ENCODE measurements at places on chromosomes 2 and 18.

- no peak for DNase-seq
Observed at GRCh38 chr2:48483916-48484315, 46.0 kb upstream of the STON1 start.

- no peak for DNase-seq
Observed at GRCh38 chr2:216633616-216634369, 573 bp downstream of the IGFBP2 start.

DNA sequence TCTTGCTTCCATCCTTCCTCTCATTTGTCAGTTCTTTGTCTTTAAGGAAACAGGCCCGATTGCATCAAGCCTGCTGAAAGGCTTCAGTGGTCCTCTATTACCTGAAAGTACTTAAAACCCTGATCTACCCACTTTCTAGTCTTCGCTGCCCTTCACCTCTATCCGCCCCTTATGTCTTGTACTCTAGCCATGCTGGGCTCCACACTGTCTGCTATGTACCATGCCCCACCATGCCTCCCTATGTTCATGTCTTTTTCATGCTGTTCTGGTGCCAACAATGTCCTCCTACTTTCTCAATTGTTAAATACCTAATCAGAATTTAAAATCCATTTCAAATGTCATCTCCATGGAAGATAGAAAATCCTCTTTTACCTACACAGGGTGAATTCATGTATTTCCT is 28.2 kb downstream of the CRYGD start:
- DNase-seq = no peak

GRCh38 chr2:196080526-196080925 is 11.9 kb upstream of the DNAH7 start:
- DNase-seq = no peak

Measured in activated CD4-positive, alpha-beta T cell treated with anti-CD3 and anti-CD28 coated beads, Interleukin-2, Interleukin-4, amounts not matched to agents 100 ng/mL and 50 ng/mL, durations not matched to agents 16 hours and 8 hours (primary cell).